ENCODE measurements at places on chromosomes 3 and 15. TPM values are rescaled to one million over a fixed set of nuclear protein-coding genes. Genes with fewer than 3 reads are reported as not detected.

DYNLT2B gene
- 9.2 TPM for total RNA-seq

MIX23 gene
- total RNA-seq = 26.7 TPM

NDUFAF3 gene
- total RNA-seq = 77.4 TPM

SLC22A14 gene
- not detected for total RNA-seq

IQCF5 gene
- not detected for total RNA-seq

C2CD4B gene
- total RNA-seq = 2.1 TPM

SPATA12 gene
- not detected for total RNA-seq

EOMES gene
- total RNA-seq = 0.23 TPM

STRIT1 gene
- not detected for total RNA-seq

CAV3 gene
- not detected for total RNA-seq

SLC9C1 gene
- total RNA-seq = 0.30 TPM

CD200R1L gene
- not detected for total RNA-seq

HEMK1 gene
- total RNA-seq = 35.3 TPM

GOLGA8S gene
- total RNA-seq = 0.62 TPM

CLDN16 gene
- total RNA-seq = 0.28 TPM

SNRPN gene
- total RNA-seq = 137 TPM

ITIH4 gene
- 8.7 TPM for total RNA-seq

MOBP gene
- total RNA-seq = not detected

MUSTN1 gene
- total RNA-seq = 2.2 TPM

Measured in ovary (tissue), 10 donors.